ENCODE measurements at places on chromosomes 1 and 21. TPM values are rescaled to one million over a fixed set of nuclear protein-coding genes. Genes with fewer than 3 reads are reported as not detected.

COL16A1 gene
- 2.7 TPM for total RNA-seq

PTGS2 gene
- total RNA-seq = 24.1 TPM

IFNLR1 gene
- total RNA-seq = not detected

INSRR gene
- total RNA-seq = not detected

TRIM67 gene
- not detected for total RNA-seq

CYP4A22 gene
- not detected for total RNA-seq

DNA sequence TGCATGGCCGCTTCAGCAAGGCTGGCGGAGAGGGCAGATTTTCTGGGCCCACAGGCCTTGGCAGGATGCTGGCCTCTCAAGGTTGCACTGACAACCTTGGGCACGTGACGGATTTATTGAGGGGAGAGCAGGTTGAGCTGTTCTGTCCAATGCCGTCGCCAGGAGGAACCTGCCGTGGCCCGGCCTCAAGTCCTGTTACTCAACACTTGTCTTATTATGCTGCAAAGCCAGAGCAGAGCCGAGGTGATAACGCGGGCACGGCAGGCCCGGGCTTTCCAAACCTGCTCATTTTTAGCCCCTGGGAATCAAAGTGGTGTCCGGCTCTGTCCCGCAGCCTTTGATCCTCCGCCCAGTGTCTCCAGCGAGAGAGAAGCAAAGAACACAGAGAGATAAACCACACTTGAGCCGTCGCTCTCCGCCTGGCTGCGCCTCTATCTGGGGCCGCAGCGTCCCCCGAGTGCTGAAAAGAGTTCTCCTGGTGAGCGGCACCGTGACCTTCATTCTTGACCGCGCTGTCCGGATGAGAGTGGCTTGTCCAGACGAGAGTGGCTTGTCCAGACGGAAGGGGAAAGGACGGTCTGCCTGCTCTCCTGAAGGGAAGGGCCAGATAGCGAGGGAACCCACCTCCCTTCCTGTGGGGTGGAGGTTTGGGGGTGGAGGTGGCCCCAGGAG, 162.3 kb upstream of the ARHGEF16 start:
- no peak for DNase-seq

GRCh38 chr1:2502210-2502609, 24.2 kb downstream of the PANK4 start:
- no peak for DNase-seq

DNA sequence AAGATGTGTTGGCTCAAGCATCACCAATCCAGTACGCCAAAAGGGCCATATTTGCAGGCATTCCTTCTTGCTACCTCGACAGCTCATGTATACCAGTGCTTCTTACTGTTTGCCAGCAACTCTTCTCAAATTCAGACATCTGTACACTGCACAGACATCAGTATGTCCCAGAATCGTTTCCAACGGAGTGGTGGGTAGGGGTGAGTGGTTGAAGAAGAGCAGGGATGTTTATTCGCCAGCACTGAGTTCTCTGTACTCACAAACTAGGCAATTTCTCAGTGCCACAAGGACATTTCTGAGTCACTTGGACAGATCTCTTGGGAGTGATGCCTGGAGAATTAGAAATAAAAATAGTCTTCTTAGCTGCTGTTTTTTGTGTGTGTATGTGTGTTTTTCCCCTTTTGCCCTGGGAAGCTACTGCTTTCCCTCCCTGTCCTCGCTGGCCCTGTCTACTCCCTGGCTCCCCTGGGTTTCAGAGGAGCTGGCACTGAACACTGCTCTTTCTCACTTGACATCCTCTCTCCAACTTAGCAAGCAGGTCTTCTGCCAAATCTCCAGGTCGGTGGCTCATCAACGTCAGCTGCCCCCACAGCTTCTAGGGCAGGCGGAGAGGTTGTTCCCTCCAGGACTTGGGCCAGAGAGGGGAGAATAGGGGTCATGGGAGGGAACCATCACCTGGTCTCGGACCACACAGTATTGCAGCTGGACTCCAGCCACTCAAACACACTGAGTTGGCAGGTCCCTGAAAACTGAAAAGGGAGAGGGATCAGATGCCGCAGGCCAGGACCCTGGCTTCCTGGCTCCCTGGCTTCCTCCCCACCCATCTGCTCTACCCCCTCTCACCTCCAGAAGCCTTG, 90.5 kb downstream of the NMNAT2 start:
- DNase-seq = no peak

DNA sequence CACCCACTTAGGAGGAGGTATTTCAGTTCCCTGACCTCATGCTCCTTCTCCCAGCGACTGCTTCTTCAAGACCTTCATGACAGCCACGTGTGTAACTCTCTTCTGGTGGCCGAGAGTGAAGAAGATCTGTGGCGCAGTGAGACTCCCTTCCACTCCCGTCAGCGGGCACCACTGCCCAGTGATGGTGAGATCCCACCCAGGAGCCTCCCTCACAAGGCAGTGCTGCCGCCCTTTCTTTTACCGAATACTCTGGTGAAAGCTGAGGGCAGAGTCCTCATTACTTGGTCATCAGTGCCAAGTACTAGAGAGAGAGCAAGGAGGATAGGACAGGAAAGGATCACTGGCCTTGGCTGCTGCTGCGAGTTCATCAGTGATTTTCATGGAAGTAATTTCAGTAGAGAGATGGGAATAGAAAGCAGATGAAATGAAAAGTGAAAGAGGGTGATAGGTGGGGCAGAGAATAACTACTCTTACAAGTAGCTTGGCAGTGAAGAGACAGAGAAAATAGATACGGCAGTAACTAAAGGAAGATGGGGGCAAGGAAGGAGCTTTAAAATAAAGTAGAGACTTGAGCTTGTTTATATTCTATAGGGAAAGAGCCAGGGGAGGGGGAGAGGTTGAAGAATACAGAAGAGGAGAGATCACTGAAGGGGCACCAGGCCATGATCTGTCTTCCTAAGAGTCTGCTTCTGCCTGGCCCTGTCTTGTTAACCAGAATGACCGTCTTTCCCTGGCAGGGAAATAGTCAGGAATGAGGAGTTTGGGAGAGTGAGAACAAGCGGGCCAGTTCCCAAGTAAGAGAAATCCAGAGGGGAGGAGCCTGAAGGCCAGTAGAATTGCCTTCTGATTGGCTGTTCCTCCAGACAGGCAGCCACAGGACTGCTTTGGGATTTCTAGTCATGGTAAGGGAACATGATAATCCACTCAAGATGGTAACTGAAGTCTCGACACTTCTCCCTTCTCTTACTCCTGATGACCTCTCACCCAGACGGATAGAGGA, 18.3 kb downstream of the HYI start:
- DNase-seq = no peak

GRCh38 chr1:53766831-53767405, 28.0 kb upstream of the GLIS1 start:
- peak; percentile 69 for DNase-seq

- no peak for DNase-seq
These were observed 5.2 kb upstream of the DENND2D start for GRCh38 chr1:111205714-111206050.

DNA sequence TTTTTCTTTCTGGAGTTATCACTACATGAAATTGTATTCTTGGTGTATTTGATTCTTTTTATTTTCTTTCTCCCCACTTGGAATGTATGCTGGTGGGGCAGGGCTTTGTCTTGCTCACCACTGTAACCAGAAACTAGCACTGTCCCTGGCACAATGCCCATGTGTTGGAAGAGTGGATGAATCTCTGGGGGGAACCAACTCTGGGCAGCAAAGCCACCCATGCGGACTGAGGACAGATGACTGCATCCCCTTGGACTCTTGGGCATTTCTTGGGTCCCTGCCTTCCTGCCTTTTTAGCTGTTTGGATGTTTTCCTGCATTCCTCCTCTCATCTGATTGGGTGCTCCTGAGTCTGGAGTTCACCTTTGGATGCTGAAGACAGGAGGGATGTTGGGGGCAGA, 6.1 kb downstream of the CYP4B1 start:
- DNase-seq = no peak

- no peak for DNase-seq
These were observed 2.0 kb downstream of the COL24A1 start for GRCh38 chr1:86154571-86155050.

DNA sequence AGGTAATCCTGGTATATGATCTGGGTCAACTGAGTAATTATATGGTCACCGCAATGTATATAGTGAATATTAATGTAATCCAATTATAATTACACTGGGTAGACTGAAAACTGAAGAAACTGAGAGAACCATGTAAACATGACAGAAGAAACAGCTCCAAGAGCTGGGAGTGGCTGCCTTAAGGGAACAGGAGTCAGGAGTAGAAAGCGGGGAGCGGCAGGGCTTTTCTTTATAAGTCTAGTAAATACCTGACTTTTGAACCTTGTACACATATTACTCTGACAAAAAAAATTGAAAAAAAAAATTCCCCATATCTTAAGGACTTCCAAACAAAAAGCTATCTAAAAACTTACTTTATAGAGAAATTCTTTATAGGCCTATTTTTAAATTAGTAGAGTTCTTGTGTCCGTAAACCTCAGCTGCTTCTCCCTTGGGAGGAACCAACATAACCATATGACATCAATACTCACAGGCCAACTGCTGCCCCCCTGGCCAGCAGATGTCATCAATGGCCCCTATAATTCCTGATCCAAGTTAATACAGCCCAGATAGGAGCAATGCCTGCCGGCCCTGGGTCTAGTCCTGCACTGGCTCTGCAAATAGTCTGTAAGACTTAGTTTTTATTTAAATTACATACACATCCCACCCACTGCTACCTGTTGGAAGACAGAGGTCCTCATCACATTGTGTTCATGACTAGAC, 33.8 kb downstream of the THAP3 start:
- DNase-seq = no peak

GRCh38 chr1:234302354-234302962, 70.8 kb upstream of the COA6 start:
- DNase-seq = no peak

- no peak for DNase-seq
These were observed 14.9 kb downstream of the ODF2L start for GRCh38 chr1:86381223-86381622.

DNA sequence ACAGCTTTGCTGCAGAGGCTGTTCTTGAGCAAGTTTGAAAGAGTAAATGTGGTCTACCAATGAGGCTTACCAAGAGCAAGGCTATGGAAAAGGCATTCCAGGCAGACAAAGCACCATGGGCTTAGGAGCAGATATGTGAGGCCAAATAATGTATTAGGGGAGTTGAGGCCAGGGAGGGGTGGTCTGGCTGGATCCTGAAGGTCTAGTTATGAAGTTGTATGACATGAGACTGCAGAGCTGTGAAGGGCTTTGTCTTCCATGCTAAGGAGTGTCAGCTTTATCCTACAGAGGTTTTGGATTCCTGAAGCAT, 51.8 kb upstream of the TSPAN2 start:
- DNase-seq = no peak

GRCh38 chr1:67735206-67735605, 50.2 kb downstream of the GADD45A start:
- no peak for DNase-seq

- no peak for DNase-seq
These were observed 63.8 kb upstream of the PRDX6 start for GRCh38 chr1:173413271-173413707.

DNA sequence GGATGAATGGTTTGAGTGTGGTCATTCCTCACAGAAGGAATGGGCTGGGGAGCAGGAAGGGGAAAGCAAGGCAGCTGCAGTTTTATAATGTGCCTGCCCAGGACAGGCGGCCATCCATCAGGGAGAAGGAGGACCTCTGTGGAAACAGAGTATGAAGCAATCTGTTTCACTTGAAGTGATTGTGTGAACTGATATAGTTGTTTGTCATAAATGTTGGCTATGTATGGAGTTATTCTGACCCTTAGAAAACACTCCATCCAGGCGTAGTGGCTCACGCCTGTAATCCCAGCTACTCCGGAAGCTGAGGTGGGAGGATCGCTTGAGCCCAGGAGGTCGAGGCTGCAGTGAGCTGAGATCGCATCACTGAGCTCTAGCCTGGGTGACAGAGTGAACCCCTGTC, 46.5 kb downstream of the NENF start:
- peak; percentile 32 for DNase-seq

DNA sequence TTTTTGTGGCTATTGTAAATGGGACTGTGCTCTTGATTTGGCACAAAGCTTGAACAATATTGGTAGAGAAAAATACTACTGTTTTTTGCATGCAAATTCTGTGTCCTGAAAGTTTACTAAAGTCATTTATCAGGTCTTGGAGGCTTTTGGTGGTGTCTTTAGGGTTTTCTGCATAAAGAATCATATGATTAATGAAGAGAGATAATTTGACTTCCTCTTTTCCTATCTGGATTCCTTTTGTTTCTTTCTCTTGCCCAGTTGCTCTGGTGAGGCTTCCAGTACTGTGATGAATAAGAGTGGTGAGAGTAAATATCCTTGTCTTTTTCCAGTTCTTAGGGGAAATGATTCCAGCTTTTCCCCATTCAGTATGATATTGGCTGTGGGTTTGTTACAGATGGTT, 1166.7 kb downstream of the NCAM2 start:
- no peak for DNase-seq

DNA sequence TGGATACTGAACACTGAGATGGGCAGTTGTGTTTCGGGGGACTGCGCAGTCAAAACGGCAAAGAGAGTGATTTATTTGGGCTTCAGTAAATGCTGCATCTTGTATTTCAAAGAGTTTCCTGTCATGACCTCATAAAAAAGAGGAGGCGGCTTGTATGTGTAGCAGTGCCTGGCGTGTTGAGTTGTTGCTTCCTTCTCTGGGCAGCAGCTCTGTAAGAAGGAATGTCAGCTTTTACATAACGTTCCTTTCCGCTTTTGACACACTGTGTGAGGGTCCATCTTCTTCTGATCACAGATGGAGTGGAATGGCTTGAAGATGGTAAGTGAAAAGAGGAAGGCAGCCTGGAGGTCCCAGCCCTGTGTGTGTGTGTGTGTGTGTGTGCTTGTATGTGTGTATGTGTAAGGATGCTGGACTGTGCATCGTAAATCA, 941 bp downstream of the ELAVL4 start:
- DNase-seq = no peak

GRCh38 chr1:226730071-226730470, 9.0 kb downstream of the ITPKB start:
- no peak for DNase-seq

DNA sequence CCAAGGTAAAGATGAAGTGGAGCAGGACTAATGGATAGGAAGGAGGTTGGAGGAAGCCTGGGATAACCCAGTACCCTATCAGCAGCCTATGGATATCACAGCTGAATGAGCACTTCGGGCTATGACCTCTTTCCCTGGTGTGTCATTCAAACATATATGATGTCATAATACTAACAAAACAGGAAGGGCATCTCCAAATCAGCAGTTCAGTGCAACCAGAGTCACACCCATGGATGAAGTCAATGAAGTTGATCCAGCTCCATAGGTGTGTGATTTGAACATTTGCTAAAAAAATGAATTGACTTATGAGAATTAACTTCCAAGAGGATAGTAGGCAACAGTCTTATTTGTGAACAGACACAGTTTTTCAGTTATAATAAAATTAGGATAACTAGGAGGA, 1.7 kb upstream of the C1orf116 start:
- DNase-seq = no peak

GRCh38 chr1:207495801-207496792, at the start of gene CR1:
Gene CR1, plus strand, starts transcription at chr1:207496157. Its CDS starts 111 bp downstream, at chr1:207496268.
- DNase-seq = no peak

Measured in endothelial cell of umbilical vein (primary cell).